Activated CD4-positive, alpha-beta T cell treated with anti-CD3 and anti-CD28 coated beads, Interleukin-2, amount 10 ng/mL, durations not matched to agents 7 days and 5 days (primary cell): ENCODE measurements at places on chromosomes 6 and 20. TPM values are rescaled to one million over a fixed set of nuclear protein-coding genes. Genes with fewer than 3 reads are reported as not detected.
A peak's percentile ranks its signal among the peaks of the same experiment; 100 is the strongest.

DNA sequence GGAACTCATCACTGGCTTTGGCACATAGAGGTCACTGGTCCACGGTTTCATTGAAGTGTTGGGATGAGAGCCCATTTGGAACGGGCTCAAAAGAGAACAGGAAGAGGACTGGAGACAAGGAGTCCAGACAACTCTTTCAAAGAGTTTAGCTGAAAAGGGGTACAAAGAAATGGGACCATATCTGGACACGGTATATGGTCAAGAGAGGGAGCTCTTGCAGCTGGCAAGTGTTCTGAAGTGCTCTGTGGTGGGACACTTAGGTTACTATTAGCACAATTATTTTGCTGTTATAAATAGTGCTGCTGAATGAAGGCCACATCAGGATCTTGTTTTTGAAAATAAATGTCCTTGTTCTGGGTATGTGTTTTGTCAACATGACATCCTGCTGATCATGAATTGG, 4.6 kb downstream of the SGK2 start:
- H3K27ac ChIP-seq, result no peak overlapping the region
- H3K27me3 ChIP-seq, result no peaks in the 10 kb centered on the region
- H3K4me3 ChIP-seq, result no peak overlapping the region
- H3K36me3 ChIP-seq, result no peaks in the 10 kb centered on the region
- no peak for DNase-seq
- H3K4me1 ChIP-seq, result no peaks in the 10 kb centered on the region

The HFE gene
- 3.5 TPM for total RNA-seq

- H3K27ac ChIP-seq, result no peak overlapping the region
- H3K36me3 ChIP-seq, result peaks cover 4% of the 10 kb centered on the region
- peaks cover 18% of the 10 kb centered on the region for H3K4me1 ChIP-seq
- no peak overlapping the region for H3K4me3 ChIP-seq
- peak; percentile 52 for DNase-seq
Observed at GRCh38 chr20:8020314-8021079, 936 bp upstream of the TMX4 start.

DNA sequence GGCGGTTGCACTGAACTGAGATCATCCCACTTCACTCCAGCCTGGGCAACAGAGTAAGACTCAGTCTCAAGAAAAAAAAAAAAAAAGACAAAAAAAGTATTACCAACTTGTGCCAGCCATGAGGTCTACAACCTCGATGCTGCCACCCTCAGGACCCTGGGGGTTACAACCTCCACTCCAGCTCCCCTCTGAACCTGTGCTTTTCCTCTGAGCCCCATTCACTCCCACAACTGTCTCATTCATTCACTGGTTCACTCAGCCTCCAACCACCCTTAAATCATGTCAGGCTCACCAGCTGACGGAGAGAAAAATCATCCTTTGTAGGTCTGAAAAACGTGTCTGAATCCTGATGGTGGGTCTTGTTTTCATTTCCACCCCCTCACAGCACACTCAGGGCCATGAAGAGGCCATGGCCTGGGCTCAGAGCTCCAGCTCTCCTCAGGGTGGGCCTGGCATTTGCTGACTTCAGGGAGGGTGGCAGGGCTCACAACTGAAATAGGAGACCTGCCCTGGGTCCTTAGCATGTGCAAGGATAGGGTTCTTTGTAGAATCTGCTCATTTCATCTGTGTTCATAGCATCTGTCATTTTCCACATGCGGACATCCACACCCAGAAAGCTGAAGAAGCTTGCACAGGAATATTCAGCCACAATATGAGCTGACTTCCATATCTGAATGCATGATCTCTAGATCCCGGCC, 1.9 kb upstream of the ULBP1 start:
- H3K27me3 ChIP-seq, result peaks cover 72% of the 10 kb centered on the region
- no peak overlapping the region for H3K27ac ChIP-seq
- peaks cover 31% of the 10 kb centered on the region for H3K4me1 ChIP-seq
- no peak overlapping the region for H3K4me3 ChIP-seq
- DNase-seq, result peak; percentile 41

DNA sequence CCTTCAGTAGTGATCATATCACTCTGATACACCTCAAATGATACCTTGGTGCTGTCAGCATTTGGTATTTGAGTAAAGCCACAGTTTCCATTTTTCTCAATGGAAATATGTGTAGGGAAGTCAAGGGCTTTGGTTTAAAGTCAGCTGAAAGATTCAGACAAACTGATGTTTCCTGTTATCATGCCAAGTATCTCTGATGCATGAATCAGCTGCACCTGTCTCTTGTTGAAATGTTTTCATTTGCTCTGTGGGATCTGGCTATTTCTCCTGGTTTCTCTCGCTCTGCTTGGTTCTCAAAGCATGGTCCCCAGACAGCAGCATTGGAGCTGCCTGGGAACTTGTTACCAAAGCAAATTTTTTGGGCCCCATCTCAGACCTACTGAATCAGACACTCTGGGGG, 23.5 kb downstream of the ZFP64 start:
- peaks cover 34% of the 10 kb centered on the region for H3K36me3 ChIP-seq
- no peak for DNase-seq
- peaks cover 16% of the 10 kb centered on the region for H3K4me1 ChIP-seq
- no peak overlapping the region for H3K27ac ChIP-seq

The CBLN4 gene
- total RNA-seq, result not detected

DNA sequence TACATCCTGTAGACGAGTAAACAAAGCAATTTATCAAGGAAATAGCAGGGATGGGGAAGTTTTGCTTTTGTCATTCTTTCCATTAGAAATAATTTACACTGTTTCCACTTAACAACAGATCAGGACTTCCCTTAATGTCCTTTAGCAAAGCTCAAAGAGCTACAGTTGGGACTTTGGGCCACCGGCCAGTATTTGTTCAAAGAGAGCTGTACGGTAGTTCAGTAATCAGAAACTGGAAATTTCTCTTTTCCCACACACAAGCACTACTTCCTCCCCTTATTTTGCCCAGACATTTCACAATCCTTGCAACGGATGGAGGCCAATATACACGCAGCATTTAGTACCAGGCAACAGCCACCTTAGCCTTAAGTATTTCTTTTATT, 12.1 kb upstream of the HINT3 start:
- no peak overlapping the region for H3K27ac ChIP-seq
- H3K36me3 ChIP-seq, result no peaks in the 10 kb centered on the region
- peaks cover 9% of the 10 kb centered on the region for H3K4me1 ChIP-seq
- peaks cover 18% of the 10 kb centered on the region for H3K27me3 ChIP-seq

The OXT gene
- total RNA-seq, result not detected

The PROCR gene
- total RNA-seq, result 0.35 TPM

The ENPP1 gene
- total RNA-seq, result 0.12 TPM

The SLC2A10 gene
- not detected for total RNA-seq

GRCh38 chr20:14984768-14985622, 647.6 kb upstream of the FLRT3 start:
- no peaks in the 10 kb centered on the region for H3K27me3 ChIP-seq
- H3K27ac ChIP-seq, result no peak overlapping the region
- DNase-seq, result no peak
- H3K4me1 ChIP-seq, result no peaks in the 10 kb centered on the region
- H3K36me3 ChIP-seq, result no peaks in the 10 kb centered on the region

- no peaks in the 10 kb centered on the region for H3K36me3 ChIP-seq
- no peaks in the 10 kb centered on the region for H3K4me1 ChIP-seq
- no peak overlapping the region for H3K27ac ChIP-seq
- no peaks in the 10 kb centered on the region for H3K27me3 ChIP-seq
- H3K4me3 ChIP-seq, result no peak overlapping the region
- no peak for DNase-seq
Observed at GRCh38 chr6:84362193-84362821, 134.9 kb upstream of the CEP162 start.

DNA sequence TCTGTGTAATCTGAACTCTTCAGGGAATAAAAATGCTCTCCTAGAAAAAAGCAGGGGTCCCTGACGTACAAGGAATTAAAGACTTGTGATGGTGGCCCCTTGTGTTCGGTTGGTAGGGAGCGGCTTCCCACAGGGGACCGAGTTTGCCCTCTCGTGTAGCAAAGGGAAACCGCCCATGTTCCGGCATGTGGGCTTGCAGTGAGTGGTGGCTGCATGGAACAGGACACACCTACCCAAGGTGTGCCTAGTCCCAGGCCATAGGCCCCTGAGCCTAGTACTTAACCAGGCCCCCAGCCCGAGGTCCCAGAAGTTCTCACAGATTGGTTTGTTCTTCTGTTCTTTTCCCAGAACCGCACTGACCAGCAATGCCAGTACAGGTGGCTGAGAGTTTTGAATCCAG, 15.5 kb downstream of the MYBL2 start:
- no peak overlapping the region for H3K27ac ChIP-seq
- DNase-seq, result no peak
- H3K27me3 ChIP-seq, result no peaks in the 10 kb centered on the region
- peaks cover 13% of the 10 kb centered on the region for H3K36me3 ChIP-seq
- no peak overlapping the region for H3K4me3 ChIP-seq
